Bronchial epithelial cell (primary cell): ENCODE measurements at places on chromosomes 5 and 9. TPM values are rescaled to one million over a fixed set of nuclear protein-coding genes. Genes with fewer than 3 reads are reported as not detected.

The MEGF10 gene
- 0.26 TPM in 1 of 2 replicates, not detected in the other for total RNA-seq

The CCDC171 gene
- total RNA-seq = 1.6 and 2.8 TPM in 2 replicates

The LVRN gene
- 0.26 and 0.38 TPM in 2 replicates for total RNA-seq

The SLC36A1 gene
- total RNA-seq = 4.5 and 4.9 TPM in 2 replicates

The SLC6A3 gene
- total RNA-seq = not detected in 2 replicates

The BSPRY gene
- 1.8 and 20.4 TPM in 2 replicates for total RNA-seq

- peak; percentile 50 for DNase-seq
These were observed 9.7 kb upstream of the CHD1 start for GRCh38 chr5:98938464-98938863.

GRCh38 chr9:129839324-129840023, 4.2 kb downstream of the USP20 start:
- no peak for DNase-seq

GRCh38 chr9:75930190-75930589, 39.7 kb downstream of the PCSK5 start:
- no peak for DNase-seq

DNA sequence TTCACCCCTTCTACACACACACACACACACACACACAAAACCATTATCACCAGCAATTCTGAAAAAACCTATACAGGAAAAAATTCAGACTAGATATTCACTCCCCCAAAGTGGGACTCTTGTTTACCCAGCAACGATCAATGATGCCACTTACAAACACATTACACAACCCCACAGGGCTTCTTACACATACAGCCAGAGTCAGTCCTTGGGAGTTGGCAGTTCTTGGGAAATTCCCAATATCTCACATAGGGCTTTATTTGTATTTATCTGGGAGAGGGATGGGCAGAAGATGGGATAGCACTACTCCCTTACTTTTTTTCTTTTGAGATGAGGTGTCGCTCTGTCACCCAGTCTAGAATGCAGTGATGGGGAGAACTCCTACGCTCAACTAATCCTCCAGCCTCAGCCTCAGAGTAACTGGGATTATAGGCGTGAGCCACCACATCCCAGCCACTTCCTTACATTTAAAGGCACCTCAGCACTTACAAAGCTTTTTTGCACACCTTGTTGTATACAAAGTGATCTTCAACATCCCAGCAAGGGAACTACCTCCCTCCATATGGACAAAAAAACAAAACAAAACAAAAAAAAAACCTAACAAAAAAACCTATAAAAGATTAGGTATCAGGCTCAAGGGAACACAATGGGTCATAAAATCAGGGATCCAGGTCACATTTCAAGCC, 168.4 kb downstream of the TSSK1B start:
- peak; percentile 96 for DNase-seq

DNA sequence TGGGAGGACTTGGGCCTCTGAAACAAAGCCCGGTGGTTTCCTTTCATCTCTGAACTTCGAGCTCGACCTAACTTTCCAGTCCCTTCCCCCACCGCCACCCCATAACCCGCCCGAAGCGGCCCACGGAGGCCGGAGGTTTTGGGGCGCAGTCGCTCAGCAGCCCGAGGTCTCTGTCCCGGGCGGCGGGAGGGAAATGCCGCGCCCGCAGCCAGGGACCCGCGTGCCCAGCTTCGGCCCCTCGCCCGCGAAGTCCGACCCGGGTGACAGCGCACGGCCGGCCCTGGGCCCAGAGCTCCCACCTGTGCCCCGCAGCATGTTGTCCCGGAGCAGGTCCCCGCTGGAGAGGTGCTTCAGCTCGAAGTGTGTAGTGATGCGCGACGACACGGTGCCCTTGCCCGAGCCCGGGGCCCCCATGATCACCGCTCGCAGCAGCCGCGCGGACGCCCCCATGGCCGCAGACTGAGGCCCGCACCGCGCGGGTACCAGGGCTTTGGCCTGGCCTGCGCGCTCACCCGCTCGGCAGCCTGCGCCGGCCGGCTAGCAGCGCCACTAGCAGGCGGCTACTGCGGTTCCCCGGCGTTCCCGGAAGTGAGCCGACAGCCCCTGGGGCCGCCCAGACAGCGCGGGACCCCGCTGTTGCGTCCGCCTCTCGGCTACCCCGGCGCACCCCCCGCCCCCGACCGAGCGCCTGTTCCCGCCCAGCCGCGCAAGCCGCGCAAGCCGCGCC, at the start of gene AK3:
AK3 (minus strand) TSS at position 565 of the 727 bp plus-strand sequence; CDS start at position 450, 115 bp downstream.
- peak; percentile 57 for DNase-seq

DNA sequence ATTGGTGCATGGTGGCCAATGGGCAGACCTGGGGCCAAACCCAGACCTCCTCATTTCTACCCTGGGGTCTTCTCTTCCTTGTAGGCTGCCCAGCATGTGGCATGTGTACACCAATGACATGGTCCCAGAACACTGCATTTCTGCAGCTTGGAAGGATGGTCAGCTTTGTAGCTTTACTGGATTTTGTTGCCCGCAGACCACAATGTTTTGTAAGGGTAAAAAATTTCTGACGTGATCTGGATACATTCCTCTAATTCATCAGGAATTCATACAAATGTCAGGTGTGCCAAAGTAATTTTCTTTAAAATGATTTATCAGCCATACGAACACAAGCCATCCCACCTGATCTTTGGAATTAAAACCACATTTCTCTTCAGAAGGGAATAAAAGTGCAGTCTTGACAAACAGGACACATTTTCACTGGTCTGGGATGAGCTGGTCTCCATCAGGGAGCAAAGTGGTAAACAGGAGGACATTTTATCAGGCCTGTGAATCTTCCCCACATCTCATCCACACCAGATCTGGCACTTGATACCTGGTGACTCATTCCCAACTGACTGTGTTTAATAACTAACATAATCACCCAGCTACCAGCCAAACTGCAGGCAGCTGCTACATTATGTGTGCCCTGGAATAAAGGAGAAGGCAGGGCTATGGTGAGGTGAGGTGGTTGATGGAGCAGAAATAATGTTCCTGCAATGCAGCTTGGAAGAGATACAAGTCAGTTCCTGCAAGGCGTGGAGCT, 103.9 kb downstream of the SPOCK1 start:
- peak; percentile 65 for DNase-seq

- no peak for DNase-seq
These were observed 54.7 kb upstream of the SIMC1 start for GRCh38 chr5:176183321-176184074.

GRCh38 chr5:123835421-123835820, 323.4 kb downstream of the CSNK1G3 start:
- no peak for DNase-seq

DNA sequence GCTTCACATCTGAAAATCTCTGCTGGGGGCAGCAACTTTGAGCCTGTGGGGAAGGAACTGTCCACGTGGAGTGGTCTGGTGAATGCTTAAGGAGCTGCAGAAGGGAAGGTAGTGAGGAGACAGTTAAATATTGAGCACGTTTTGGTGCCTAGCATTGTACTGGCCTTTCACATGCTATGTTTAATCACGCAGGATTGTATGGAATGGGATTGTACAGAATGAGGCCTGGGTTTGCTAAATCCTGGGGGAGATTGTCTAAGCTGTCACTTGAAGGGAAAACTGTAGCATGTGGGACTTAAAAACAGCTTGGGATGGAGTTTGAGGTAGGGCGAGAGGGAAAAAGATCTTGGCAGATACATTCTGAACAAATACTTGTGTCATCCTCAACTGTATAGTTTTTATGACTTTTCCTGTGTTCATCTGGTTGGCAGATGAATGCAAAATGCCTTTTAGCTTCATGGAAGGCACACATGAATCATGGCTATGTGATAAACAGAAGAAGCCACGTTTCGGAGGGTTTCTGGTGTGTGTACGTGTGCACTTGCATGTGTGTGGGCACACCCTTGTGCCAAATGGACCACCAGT, 106.6 kb downstream of the TMC1 start:
- DNase-seq = no peak

GRCh38 chr5:173862047-173862477, 26.1 kb upstream of the CPEB4 start:
- DNase-seq = no peak

DNA sequence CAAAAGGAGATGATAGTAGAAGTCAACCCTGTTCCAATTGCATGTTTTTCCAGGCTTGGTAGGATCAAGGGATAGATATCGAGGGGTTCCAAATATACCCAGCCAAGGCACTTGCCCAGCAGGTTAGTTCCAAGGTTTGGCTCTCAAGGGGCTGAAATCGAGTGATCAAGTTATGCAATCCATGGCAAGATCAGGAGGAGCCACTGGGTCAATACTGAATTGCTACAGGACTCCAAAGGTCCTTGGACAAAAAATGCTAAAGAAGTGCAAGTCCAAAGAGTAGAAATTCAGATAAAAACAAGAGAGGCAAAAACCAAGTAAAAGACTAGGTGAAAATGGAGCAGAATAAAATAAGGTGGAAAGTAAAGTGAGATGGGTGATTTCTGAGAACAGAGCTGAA, 179.1 kb upstream of the RFX3 start:
- DNase-seq = no peak

DNA sequence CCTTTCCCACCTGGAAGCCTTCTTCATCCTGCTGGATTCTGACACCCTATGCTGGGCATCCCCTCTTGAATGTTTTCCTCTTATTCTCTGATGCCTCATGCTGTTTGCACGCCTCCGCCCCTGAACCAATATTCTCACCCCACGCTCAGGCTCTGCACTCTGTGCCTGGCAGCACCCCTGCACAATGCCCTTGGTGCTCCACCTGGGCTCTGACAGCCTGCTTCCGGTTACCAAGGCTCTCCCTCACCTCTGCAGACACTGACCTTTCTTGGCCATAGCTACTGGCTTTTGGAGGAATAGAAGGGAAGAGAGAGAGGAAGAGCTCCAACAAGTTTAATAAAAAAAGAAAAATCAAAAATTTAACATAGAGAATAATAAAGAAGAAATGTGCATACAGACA, 108.7 kb upstream of the SHB start:
- no peak for DNase-seq

DNA sequence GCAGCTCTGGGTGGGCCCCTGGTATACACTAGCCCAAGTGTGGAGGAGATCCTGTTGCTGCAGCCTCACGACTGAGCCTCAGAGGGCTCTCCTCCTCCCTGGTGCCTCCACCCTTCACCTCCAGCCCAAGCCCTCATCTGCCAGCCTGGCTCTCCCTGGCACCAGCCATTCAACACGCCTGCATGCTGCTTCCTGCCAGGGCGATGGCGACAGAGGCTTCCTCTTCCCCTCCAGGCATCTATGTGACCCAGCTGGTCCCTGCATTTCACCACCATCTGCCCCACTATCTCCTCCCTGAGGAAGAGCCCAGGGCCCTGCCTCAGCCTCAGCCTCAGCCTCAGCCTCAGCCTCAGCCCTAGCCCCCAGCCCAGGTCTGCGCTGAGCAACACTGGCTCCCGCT, 54.8 kb upstream of the ANGPTL2 start:
- DNase-seq = no peak

DNA sequence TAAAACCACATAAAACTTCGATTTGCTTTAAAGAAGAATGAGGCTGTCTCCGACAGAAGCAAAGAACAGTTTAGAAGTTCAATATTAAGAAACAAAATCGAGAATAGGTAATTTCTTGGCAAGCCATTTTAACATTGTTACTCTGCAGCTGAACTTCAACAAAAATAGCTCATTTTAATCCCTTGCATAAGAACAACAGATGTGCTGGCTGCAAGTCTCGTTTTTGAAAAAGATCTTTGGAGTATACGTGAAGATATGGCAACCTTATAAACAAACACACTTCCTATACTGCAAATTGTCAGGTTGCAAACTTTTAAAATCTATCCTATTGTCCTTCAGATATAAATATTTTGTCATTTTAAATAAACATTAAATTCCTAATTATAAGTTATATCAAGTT, 71.5 kb downstream of the FBN2 start:
- no peak for DNase-seq
